NCI-H1105 (cell line): ENCODE measurements at places on chromosomes 5 and 9.

DNA sequence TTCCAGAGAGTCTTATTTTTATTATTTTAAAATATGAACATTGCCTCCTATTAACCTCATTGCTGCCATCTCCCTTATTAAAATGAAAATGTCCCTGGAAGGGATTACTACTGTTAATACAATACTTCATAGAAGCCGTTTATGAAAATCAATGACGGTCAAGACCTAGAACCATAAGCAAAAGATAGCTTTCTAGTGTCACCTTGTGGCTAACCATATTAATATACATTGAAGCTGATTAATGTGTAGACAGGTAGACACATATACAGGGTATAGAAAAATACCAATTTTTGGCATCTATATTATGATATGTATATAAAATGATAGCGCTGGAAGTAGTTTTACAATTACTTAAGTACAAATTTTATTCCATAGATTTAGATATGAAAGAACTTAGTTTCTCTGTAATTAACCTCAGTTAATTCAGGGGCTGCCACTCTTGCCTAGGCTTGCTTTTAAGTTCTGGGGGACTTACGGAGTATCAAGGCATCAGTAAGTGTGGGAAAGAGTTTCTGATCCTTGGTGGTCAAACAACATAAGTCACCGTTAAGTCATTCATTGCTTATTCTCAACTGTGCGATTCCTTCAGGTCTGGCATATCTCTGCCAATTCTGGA, 2.5 kb upstream of the YTHDC2 start:
- no peak for DNase-seq

DNA sequence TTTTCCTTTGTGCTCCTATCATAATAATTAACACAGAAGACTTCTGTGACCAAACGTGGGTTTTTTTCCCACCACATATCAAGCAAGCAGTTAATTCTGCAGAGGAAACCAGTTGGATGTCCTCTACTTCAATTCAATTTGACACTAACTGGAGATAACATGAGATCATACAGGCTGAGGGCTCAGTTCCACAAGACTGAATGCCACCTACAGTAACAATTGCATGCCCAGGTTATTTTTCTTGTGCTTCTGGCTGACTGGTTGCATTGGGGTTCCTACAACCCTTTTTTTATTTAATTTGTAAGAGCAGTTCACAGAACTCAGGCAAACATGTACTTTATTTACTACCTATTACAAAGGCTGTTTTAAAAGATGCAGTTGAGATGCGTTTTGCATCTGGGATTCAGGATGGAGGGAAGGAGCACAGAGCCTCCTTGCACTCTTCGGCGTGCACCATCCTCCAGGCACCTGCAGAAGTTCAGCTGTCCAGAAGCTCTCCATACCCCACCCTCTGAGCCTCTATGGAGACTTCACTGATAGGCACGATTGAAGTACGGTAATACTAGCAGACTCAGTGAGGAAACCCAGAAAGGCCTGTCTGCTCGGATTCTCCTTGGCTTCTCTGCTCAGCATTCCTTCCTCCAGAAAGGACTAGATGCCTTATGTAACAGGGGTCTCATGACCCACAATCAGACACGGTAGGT, 425.2 kb upstream of the CDH9 start:
- DNase-seq, result no peak

- DNase-seq, result no peak
Measured at GRCh38 chr5:142881076-142881783, 111.1 kb downstream of the ARHGAP26 start.

- no peak for DNase-seq
Measured at GRCh38 chr9:76419782-76420380, 25.7 kb upstream of the RFK start.

DNA sequence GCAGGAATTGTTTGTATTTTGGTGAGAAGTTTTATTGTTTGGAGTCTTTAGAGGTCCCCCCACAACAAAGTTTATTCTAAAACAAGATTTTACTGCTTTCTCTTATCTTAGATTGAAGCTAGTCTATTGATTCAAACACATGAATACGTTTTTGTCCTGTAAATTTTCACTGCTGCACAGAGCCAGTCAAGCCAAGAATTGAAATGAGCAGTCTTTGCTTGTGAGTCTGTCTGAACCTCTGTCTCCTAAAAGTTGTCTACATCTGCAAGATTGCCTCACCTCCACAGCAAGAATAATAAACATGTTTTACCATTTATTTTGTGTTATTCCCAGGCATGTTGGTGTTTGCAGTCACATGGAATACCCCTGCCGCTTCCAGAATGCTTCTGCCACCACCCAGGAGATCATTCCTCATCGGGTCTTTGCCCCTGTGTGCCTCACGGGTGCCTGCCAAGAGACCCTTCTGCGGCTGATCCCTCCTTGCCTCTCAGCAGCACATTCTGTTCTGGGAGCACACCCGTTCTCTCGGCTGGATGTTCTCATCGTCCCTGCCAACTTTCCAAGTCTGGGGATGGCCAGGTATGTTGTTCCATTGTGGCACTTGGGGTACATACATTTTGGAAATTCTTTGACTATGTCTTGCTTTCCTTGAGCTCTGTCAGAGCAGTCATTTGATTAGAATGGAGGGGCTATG, 74.1 kb downstream of the AOPEP start:
- no peak for DNase-seq

GRCh38 chr5:151345808-151346478, 1.4 kb downstream of the SLC36A2 start:
- no peak for DNase-seq

DNA sequence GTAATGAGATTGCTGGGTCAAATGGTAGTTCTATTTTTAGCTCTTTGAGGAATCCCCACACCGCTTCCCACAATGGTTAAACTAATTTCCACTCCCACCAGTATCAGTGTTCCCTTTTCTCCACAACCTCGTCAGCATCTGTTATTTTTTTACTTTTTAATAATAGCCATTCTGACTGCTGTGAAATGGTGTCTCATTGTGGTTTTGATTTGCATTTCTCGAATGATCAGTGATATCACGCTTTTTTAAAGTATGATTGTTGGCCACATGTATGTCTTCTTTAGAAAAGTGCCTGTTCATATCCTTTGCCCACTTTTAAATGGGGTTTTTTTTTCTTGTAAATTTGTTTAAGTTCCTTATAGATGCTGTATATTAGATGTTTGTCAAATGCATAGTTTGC, 73.5 kb downstream of the MTAP start:
- DNase-seq, result no peak

DNA sequence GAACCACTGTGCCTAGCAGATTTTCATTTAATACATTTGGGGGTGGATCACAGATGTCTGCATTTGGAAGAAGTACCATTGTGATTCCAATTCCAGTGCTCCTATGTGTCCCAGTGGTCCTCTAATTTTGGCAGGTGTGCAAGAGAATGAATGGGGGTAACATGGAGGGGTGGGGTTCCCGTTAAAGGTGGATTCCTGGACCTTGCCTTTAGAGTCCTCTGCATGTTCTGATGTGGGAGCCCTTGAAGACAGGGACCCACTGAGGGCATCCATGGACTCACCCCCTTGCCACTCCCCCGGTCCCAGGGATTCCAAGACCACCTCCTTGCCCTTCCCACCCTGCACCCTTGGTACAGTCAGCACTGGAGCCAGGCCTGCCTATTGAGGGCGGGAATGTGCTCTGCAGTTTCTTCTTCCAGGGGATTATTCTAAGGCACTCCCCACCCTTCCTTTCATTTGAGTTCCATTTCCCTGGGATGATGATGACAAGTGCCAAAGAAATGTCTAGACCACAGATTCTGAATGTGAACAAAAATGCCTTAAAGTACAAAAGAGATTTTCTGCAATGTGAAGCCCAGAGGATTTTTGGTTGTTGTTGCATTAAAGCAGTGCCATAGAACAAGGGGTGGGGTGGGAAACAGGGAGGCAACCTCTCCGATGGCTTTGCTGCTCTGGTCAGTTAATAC, 119.4 kb upstream of the PTCH1 start:
- no peak for DNase-seq

DNA sequence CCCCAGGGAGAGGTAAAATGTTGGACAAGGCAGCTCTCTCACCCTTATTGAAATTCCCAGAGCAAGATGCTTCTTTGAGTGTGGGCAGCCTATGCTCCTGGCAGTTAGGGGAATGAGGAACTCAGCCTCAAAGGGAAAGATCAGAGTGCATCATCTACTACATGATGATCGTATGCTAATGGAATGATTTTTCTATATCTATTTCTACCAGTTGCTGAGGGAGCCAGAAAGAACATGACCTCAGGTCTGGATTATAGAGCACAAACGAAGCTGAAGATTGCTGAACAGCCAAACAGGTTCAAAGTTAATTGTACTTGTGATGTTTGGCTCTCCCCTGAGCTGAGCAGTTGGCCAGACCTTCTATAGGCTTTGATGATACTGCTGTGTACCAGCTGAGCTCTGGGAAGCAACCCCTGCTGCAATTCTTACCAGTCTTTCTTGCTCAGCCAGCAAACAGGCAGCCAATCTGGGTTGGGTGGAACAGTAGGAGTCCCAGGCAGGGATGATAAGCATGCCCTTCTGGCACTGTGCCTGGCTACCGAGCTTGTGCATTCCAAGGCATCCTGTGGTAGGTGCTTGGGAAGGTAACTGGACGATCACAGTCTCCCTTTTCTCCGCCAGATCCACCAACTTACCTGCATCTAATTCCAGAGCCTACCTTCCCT, 10.3 kb upstream of the FBXL7 start:
- DNase-seq, result no peak

DNA sequence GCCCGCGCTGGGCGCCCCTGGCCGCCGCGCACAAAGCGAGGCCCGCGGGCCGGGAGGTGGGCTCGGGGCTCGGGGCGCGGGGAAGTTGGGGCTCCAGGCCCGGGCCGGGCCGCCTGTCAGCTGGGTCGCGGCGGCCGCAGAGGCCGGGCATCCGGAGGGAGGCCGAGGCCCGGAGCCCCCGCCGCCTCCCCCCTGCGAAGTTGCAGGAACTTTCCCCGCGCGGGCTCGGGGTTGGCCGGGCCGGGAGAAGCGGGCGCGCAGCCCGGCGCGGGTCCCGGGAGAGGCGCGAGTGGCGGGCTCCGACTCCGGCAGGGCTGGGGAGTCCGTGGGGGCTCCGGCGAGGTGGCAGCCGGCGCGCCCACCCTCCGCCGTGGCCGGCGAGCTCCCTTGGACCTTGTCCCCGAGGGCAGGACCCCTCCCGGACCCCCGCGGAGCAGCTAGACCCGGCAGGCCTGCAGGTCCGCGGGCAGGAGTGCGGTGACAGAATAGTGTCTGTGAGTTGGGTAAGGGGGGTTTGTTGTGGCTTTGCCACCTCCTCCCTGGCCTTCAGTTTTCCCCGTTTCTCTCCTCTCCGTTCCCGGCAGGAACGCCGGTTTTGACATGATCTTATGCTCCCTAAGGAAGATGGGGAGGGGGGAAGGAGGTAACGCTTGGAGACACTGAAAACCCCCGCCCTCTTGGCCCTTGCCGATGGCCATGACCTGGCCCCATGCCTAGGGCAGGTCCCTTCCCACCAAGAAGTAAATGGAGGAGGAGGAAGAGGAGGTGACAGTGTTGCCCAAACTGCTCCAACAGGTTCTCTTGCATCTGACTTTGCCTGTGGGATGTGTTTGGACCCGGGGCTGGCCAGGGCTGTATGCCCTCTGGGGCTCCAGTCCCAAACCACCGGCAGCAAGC, 942 bp downstream of the PHF2 start:
- DNase-seq, result no peak
